ENCODE measurements at places on chromosomes 7 and 10.

DNA sequence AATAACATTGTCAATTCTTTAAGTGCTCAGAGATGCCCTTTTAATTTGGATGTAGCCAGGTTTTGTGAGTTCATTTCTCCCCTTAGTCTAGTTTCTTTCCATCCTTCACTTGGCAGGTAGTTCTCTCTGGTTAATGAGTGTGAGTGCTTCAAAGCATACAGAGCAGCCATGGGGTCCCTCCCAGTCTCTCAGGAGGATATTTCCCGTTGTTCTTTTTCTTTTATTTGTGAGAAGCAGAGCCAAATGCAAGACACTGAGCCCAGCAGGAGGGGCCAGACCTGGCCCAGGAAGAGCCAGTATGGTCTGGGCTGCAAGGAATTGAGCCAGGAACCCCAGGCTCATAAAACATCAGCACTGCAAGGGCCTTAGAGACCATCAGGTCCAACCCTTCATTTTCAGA lies 52.4 kb downstream of the PLCE1 start:
- DNase-seq = no peak

GRCh38 chr10:122178655-122179054 lies 92.4 kb upstream of the BTBD16 start:
- DNase-seq = no peak

GRCh38 chr10:129621693-129622092 lies 154.7 kb downstream of the MGMT start:
- no peak for DNase-seq

GRCh38 chr10:103678178-103678526 lies 177.2 kb downstream of the SH3PXD2A start:
- peak; percentile 88 for DNase-seq

GRCh38 chr7:88165697-88166096 lies 54.1 kb downstream of the SRI start:
- DNase-seq = no peak

DNA sequence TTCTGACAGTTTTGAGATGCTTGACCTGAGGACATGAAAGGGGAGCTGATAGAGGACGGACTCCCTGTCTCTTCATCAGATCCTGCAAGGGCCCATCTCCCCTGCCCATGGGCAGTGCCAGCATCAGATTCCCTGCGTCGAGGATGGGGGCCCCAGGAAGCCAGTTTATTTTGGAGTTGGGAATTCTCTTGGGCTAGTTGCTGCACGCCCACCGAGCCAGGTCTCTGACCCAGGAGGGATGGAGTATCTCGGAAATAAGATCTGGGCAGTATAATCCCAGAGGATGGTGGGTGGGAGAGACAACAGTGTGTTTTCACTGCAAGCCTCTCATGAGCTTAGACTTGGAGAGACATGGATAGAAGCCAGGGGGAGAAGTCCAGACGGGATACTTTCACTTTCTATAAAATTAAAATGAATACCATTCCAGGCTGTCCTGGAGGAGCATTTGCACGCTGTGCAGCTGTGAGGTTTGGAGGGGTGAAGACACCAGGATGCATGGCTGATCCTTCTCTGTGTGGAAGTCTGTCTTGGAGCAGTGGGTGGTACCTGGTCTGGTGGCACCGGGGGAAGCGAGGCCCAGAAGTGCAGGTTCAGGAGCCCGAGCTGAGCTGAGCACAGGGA lies 25.8 kb downstream of the DOCK1 start:
- DNase-seq = no peak

GRCh38 chr7:127979113-127979727 lies 52.0 kb downstream of the LRRC4 start:
- DNase-seq = no peak

DNA sequence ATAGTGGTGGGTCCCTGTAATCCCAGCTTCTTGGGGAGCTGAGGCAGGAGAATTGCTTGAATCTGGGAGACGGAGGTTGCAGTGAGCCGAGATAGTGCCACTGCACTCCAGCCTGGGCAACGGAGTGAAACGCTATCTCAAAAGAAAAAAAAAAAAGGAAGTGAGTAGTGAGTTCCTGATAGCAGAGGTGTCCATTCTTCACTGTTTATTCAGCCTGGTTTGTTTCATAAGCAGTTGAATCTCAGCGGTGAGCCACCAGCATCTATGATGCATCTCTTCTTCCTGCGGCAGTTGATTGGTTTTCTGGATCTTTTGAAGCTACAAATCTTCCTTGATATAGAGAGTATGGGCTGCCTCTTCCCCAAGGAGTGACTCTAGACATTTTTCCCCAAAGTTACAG lies 316.1 kb upstream of the MTPN start:
- no peak for DNase-seq

DNA sequence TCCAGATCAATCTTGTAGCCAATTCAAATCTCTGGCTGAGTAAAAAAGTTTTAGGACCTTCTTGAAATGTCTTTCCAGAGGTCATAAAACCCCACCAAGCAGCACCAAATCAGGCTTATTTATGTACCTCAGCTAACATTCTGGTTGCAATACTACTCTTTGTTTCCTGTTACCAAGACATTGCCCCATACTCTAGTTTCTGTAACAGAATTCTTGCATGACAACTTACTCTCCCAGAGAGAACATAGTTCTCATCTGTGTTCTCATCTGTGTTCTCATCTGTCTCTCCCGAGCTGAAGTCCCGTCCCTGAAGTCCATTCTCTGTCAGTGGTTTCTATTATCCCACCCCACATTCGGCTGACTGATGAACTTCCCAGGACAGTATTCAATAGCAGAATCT lies 1285.1 kb downstream of the XPNPEP1 start:
- no peak for DNase-seq

DNA sequence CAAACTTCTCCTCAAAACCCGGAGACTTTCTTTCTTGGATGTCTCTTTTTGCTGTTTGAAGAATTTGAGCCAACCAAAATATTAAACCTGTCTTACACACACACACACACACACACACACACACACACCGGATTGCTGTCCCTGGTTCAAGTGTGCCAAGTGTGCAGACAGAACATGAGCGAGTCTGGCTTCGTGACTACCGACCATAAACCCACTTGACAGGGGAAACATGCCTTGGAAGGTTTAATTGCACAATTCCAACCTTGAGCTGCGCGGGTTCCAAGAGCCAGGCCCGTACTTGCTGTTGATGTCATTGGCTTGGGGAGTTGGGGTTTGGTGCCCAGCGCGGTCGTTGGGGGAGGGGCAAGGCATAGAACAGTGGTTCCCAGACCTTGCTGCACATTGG lies 1.7 kb downstream of the EGFR start:
- no peak for DNase-seq

- DNase-seq = peak; percentile 77
These were observed 48.4 kb downstream of the SHH start for GRCh38 chr7:155763691-155764437.

- no peak for DNase-seq
These were observed 433.9 kb downstream of the SORCS3 start for GRCh38 chr10:105075031-105075430.

DNA sequence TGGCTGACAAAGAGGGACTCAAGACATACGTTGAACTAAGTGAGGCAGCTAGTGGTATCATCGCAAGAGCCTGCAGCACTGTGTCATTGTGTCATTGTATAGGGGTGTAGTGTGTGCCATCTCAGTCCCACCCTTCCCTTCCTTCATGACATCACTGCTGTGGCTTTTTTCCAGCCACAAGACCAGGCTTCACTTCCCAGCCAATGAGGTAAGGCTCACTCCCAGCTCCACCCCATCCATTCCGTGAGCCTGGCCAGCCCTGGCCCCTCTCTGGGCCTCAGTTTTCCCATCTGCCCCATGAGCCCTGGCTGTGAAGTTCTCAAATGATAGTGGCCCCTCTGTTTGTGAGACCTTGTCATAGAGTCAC lies 134.3 kb upstream of the ZMIZ1 start:
- no peak for DNase-seq

GRCh38 chr7:128167791-128168666 lies 73.0 kb upstream of the LEP start:
- no peak for DNase-seq

GRCh38 chr7:151150388-151150787 lies 17.1 kb downstream of the GBX1 start:
- no peak for DNase-seq

- no peak for DNase-seq
These were observed 37.9 kb upstream of the SH2B2 start for GRCh38 chr7:102248456-102249395.

DNA sequence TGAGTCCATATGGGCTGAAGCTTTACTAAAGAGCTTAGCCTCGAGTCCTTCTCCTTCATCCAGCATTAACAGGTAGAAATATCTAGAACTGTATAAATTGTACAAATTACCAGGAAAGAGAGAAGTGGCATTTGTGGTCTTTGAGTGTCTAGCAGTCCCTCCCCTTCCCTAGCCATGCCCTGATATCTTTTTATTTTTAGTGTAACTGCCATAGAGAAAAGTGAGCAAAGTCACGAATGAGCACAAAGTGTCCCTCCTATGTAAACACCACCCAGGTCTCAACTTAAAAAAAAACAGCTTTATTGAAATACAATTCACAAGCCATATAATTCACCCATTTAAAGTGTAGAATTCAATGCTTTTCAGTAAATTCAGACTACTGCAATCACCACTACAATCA lies 339.0 kb upstream of the ZMIZ1 start:
- no peak for DNase-seq
